ENCODE measurements at places on chromosomes 12 and 14. TPM values are rescaled to one million over a fixed set of nuclear protein-coding genes. Genes with fewer than 3 reads are reported as not detected.

Gene TXNRD1
- total RNA-seq, result 133 TPM

Gene FGF6
- total RNA-seq, result not detected

Gene KTN1
- 193 TPM for total RNA-seq

Gene RPL6
- 1,136 TPM for total RNA-seq

Gene FSCB
- not detected for total RNA-seq

Gene KRT81
- total RNA-seq, result 1.2 TPM

DNA sequence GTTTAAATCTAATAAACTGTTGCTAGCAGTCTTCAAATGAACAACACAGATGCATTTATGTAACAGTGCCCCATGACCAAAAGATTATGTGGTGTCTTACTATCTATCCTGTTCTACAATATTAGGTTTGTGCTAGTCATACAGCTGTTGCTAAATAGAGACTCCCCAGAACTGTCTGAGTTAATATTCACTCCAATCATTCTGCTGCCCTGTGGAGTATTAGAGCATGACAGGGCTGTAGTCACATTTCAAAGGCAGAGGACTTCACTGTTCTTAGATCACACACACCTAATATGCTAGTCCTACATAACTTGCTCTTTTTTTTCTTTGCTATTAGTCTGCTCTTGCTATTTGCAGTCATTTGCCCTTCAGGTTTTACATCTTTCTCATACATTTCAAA is 157.6 kb upstream of the MDGA2 start:
- DNase-seq, result no peak

DNA sequence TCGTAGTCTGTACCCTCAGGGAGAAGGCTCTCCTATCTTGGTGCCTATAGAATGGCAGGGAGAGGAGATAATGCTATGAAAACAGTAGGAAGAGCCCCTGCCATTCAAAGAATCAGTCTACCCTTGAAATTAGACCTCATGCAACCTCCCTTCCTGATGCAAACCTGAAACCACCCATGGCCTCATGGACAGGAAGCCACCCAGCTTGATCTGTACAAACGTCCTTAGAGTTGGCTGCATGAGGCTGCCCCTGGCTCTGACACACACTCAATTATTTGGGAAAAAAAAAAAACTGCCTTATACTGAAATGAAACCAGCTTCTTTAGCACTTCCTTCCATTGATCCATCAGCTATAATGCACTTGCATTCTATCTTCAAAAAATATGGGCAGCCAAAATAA is 116.6 kb upstream of the BCL2L14 start:
- no peak for DNase-seq

DNA sequence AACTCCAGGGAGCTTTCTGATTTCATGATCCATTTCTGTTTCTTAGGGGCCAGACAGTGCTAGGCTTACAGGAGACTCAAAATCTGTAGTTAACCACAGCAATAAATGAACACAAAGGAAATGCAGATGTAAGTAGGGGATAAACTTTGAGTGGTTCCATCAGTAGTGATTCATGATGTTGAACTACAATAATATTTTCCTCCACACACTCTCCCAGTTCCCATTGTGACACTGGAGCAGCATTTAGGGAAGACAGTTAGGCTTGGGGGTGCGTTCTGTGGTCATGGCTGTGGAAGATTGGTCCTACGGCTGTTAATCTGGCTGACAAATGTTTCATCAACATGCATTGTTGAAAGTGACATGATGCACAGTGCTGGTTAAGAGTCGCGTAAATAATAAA is 66.9 kb downstream of the HMGA2 start:
- DNase-seq, result peak; percentile 68

DNA sequence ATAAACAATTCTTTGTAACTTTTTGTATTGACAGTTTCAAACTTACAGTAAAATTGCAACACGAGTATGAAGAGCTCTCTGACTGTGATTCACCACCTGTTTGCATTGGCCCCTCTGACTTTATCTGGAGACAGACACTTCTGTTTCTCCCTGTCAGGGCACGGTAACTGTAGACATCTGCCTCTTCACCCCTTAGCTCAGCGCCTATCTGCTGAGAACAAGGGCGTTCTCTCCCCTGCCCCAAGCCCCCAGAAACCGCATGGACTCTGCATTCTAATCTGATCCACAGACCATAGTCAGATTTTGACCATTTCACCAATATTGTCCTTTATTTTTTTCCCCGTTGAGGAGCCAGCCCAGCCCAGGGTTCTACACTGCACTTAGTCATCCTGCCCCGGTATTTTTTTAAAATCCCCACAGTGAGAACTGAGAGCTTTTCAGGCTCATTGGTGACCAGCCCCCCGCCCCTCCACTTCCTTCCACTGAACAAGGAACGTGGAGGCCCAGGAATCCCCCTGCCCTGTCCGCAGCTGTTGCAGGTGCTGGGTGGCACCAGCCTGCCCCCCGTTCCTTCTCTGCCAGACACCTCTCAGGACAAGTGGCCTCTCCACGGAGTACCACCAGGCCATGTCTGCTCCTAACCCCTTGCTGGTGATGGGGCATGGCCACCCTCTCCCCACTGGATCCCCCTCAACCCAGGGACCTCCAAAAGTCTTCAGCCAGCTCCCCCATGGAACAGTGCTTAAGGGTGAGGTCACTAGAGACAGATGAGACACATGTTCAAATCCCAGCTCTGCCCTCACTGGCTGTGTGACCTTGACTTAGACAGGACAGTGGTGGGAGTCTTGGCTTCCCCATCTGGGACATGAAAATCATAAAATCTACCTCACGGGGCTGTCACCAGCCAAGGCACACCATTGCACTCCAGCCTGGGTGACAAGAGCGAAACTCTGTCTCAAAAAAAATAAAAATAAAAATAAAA is 11.2 kb downstream of the RHOF start:
- no peak for DNase-seq

GRCh38 chr14:52015411-52016030 is 26.2 kb downstream of the RTRAF start:
- no peak for DNase-seq

- no peak for DNase-seq
Observed at GRCh38 chr14:81434230-81434629, 34.1 kb upstream of the STON2 start.

DNA sequence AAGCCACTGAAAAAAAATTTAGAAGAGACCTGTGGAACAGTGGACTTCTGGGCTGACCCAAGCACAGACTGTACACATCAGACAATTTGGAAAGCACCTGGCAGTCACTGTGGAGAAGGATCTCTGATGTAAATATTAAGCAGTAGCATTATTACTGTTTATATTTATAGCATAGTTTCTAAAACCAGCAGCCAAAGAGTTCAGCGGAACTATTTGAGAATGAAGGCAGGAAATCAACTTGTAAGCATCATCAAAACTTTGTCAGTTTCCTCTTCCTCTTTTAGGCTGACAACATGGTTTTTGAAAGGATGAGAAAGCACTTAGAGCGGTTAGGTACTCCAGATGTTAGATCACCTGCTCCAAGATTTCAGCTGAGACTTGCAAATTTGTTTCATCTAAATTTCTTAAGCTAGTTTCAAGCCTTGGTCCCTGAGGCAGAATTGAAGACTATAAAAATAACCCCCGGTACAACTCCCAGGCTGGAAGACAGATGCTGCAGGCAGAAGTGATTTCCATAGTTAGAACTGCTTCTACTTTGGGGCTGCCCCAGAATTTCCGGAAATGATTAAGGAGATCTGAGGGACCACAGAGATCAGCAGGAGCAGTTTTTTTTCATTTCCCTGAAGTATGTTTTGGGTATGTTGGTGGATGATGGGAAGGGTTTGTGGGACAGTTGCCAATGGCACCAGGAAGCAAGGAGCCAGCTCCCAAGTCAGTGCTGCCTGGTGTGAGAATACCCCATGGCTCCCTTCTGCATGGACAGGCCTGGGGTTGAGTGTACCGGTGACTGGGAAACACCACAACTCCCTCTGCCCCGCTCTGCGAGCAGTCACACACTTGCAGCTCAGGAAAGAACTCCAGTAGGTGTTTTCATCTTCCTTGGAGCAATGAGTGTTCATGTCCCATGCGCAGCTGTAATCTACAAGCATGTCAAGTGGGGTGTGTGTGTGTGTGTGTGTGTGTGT is 354.5 kb downstream of the NUAK1 start:
- DNase-seq, result no peak

DNA sequence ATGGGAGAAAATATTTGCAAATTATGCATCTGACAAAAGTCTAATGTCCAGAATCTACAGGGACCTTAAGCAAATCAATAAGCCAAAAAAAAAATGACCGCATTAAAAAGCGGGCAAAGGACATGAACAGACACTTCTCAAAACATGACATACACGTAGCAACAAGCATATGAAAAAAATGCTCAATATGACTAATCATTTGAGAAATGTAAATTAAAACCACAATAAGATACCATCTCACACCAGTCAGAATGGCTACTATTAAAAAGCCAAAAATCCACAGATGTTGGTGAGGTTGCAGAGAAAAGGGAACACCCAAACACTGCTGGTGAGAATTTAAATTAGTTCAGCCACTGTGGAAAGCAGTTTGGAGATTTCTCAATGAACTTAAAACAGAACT is 16.1 kb downstream of the PAWR start:
- peak; percentile 86 for DNase-seq

- peak; percentile 92 for DNase-seq
Observed at GRCh38 chr12:75479963-75480461, 543 bp upstream of the GLIPR1 start.

GRCh38 chr12:1593174-1594005 is 991 bp downstream of the FBXL14 start:
- DNase-seq, result no peak

- DNase-seq, result peak; percentile 79
Observed at GRCh38 chr12:68538726-68539614, 71.7 kb upstream of the RAP1B start.

DNA sequence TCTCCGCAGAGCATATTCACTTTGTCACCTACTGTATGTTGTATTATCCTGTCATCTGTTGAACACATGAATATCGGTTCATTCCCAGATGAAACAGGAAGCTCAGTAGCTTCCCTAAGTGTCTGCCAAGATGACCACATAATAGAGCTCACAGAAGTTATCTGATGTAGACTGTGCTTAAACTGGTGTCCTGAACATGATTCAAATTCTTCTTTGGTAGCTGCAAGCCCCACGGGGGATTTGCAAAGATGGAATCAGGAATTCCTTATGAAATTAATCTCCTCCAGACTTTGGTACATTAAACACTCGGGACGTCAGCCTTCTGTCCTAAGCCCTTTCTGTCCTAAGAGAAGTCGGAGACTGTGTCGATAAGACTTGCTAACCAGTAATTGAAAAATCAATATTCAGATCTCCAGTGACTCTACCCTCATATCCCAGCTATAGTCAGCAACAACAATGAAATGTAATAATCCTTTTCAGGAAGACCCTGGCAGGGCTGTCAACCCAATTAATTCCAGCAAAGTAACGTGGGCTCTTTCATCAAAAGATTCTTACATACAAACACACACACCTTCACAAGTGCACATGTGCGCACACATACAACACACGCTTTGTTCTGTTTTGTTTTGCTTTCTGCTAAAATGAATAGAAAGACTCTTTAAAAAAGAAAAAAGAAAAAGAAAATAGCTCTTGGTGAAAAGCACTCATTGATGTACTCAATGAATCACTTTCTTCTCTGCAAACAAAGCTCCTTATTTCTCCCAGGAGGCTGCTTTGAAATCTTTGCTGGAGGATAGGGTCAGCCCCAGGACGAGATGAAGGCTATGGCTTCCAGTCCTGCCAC is 127.2 kb downstream of the RIMBP2 start:
- DNase-seq, result no peak

- no peak for DNase-seq
Observed at GRCh38 chr12:27101290-27101689, 18.9 kb upstream of the C12orf71 start.

DNA sequence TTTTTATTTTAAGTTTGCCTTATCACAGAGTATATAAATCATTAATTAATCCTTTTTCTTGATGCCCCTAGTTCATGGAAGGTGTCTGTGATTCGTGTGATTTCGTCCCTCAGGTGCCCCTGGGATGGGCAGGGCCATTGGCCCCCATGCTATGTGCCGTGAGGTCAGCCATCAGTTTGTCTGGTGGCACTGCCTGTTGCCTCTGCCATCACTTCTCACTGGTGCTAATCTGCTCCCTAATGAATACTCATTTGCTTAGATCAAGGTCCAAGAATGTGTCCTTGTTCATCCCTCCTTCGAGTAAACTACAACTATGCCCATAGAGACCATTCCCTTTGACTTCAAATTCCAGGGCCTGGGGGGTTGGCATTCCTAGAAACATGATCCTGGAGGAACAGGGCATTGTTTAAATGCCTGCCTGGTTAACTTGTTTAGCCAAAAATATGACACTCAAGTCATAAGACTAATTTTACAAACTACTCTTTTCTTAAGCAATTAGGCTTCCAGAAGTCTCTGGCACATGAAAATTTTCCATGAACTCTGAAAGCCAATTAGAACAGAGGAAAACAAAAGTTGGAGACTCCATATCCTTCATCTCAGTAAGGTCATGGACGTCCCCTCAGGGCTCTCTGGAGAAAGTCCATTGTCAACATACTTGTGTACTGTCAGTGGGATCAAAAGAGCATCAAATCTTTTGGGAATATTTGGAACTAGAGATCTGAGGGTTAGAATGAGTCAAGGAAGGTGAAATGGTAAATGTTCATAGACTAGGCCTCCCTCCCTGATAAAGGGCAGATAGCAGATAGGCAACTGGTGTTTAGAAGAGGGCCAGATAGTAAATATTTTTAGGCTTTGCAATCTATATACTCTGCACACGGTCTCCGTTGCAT is 90.9 kb upstream of the PLXNC1 start:
- DNase-seq, result peak; percentile 42

- DNase-seq, result no peak
Observed at GRCh38 chr12:94988471-94988870, 15.0 kb downstream of the NDUFA12 start.

DNA sequence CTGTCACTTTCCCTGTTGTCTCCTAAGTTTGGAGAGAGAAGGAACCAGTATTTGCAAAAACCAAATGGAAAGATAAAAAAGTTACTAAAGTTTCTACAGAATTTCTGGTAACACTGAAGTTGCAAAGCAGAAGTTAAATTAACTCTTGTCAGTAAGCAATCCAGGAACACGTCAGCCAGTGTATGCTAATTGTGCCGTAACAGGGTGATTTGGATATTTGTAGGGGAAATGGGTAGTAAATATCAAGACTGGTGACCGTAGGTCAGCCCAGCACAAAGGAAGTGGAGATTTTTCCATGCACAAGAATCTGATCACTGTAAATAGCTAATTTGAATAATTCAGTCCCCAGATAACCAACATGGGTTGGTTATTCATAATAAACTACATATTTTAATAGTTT is 2.3 kb downstream of the CDKN1B start:
- no peak for DNase-seq

- DNase-seq, result peak; percentile 55
Observed at GRCh38 chr12:114263056-114263805, 142.7 kb downstream of the TBX5 start.

- DNase-seq, result no peak
Observed at GRCh38 chr14:56358851-56359614, 220.6 kb upstream of the TMEM260 start.

- no peak for DNase-seq
Observed at GRCh38 chr14:24334431-24335291, at the start of gene ADCY4. Gene ADCY4 (minus strand): TSS chr14:24335071. CDS start chr14:24334652, 419 bp downstream.

GRCh38 chr12:40993158-40993557 is 195.0 kb upstream of the PDZRN4 start:
- no peak for DNase-seq

Measured in astrocyte (in vitro differentiated cells and primary cell).